GM12891 (cell line): ENCODE measurements at places on chromosomes 4 and X.

GRCh38 chr4:153722036-153722435, 37.8 kb downstream of the RNF175 start:
- DNase-seq: no peak

- DNase-seq: no peak
Measured at GRCh38 chrX:633985-634958, 3.7 kb downstream of the SHOX start.

- no peak for DNase-seq
Measured at GRCh38 chr4:5773271-5773555, 62.2 kb downstream of the EVC start.

DNA sequence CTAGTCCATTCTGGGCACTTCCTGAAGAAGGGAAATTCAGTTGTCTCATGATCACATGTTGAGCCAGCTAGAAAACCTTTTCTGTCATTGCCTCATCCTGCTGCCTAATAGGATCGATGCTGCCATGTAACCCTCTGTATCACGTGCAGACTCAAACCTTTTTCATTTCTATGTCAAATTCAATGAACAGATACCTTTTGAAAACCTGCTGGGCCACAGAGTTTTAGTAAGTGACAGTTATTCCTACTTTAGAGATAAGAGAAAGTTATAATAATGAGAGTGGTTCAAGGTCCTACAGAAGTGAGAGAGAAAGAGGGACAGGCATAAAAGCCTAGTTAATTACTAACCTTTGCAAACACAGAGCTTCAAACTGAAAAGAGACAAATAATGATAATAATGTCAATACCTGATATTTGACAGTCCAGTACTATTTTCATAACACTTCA, 46.0 kb downstream of the MAOA start:
- DNase-seq: no peak

- DNase-seq: no peak
Measured at GRCh38 chr4:7501314-7501713, 66.6 kb upstream of the PSAPL1 start.

DNA sequence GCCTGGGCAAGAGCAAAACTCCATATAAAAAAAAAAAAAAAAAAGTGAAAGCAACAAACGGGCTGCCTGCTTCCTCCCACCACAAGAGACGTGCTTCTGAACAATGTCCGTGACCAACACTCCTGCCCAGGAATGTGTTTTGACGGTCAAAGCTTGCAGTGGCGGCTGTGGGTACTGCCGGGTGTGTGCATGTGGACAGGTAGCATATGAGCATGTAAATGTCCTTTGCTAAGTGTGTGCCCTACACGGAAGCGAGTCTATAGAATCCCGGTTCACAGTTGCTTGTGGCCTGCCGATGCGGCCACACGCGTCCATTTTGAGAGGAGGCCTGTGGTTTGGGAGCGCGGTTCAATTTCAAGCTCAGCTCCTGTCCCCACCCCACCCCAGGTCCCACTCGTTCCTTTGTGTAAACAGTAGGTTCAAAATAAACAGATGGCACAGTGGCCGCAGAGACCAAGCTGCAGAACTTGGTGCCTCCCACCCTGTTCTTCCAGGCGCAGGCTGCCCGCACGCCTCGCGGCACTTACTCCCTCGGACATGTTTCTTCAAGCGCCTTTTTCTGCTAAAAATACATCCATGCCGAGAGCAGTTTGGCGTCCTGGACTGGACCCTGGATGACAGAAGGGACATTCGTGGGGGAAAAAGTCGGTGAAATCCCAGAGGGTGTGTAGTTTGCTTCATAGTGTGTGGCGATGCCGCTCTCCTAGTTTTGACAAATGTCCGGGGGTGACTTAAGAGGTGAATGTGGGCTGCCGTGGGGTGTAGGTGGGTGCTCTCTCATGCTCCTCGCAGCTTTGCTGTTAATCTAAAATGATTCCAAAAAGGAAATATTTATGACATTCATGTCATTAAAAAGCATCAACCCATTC, 11.5 kb upstream of the NKX1-1 start:
- DNase-seq: no peak

GRCh38 chr4:126592088-126592487, 1040.7 kb upstream of the INTU start:
- no peak for DNase-seq

DNA sequence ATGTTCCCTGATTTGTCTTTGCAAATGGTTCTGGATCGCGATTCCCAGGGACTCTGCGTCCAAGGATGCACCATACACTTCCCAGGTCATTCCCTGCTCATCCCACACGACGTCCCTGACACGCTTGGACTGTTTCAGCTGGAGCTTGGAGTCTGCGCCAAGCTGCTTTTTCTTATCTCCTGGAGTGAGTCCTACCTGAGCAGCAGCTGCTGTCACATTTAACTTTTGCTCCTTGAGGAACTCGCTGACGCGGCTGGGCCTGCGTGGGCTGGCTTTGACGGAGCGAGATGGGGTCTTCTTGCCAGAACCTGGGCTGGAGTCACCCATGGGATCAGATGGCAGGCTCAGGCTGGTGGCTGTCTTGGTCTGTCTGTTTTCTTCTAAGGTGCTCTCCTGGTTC, 59.6 kb downstream of the GPRIN3 start:
- no peak for DNase-seq

GRCh38 chrX:18390941-18391538, 34.4 kb upstream of the CDKL5 start:
- DNase-seq: no peak

DNA sequence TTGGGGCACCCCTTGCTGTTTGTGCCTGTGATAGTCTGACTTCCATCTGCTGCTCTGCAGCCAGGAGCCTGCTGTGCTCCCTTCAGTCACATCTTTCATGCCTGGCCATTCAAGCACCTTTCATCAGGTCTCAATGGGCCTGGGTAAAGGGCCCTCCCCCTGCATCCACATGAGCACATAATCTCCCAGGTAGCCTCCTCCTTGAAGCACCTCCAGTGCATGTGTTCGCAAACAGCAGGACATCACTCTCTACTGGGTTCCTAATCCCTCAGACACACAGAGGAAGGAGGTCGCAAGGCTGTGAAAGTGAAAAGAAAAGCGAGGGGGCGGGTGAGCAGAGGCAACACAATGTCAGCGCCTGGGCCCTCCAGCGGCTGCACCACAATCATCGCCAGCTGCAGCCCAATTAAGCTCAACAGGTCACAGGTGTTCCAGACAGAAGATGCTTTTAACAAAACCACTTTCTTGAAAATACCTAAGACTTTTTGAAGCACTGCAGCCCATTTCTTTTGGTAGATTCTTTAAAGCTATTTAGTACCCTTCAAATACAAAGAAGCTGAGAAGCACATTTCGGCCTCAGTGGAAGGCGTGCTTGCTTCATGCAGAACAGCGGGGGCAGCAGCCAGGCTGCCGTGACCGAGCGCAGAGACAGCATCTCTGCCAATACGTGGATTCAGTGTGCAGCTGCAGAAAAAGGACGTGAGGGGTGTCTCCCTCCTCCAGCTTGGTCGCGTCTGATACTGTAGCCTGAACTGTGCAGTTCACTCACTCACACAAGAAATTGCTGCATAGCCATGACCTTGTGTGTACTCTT, 92.2 kb upstream of the SPRY1 start:
- no peak for DNase-seq

- DNase-seq: peak; percentile 3
Measured at GRCh38 chrX:96372313-96373046, 312.2 kb upstream of the DIAPH2 start.

DNA sequence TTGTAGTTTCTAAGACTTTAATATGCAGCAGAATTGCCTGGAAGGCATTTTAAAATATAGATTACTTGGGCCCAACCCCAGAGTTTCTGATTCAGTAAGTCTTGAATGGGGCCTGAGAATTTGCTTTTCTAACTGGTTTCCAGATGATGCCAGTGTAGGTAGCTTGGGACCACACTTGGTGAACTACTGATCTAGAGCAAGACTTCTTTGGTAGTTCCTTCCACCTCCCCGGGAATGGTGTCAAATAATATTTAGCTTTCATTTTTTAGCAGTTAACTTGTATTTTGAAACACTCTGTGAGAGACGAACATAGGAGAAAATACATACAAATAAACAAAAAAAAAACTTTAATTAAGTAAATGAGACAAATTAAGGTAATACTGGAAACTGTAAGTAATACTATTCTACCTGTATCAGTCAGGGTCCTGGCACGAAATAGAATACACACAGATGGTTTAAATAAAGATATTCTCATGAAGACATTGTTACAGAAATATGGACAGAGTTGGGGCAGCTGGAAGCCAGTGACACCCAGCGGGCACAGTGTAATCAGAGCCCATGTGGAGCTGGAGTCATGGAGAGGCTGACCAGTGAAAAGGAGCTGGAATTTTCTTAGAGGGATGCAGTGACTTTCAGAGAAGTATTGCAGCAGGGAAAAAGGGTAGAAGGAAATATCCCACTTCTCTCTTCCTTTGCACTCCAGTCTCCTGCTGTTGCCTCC, 905.7 kb downstream of the CCSER1 start:
- DNase-seq: no peak

DNA sequence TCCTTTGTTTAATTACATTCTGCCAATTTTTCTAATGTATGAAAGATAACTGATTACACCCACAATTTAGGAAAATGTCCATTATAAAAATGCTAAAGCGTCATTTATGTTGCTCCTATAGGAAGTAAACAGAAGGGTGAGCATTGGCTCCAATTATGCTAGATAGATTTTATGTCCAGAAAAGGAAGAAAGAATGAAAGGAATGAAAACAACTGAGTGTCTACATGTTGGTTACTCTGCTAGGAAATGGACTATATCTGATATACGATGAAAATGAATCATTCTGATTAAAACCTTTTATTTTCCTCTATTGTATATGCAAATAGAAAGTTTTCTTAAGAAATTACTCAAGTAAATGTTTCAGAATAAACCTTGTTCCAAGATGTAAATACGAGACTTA, 1.6 kb downstream of the ENAM start:
- DNase-seq: no peak

GRCh38 chrX:121036951-121037350, 10.5 kb upstream of the GLUD2 start:
- DNase-seq: no peak

GRCh38 chr4:115356176-115356575, 242.8 kb upstream of the NDST4 start:
- DNase-seq: no peak

- no peak for DNase-seq
Measured at GRCh38 chr4:43048570-43048969, 156.1 kb downstream of the GRXCR1 start.

DNA sequence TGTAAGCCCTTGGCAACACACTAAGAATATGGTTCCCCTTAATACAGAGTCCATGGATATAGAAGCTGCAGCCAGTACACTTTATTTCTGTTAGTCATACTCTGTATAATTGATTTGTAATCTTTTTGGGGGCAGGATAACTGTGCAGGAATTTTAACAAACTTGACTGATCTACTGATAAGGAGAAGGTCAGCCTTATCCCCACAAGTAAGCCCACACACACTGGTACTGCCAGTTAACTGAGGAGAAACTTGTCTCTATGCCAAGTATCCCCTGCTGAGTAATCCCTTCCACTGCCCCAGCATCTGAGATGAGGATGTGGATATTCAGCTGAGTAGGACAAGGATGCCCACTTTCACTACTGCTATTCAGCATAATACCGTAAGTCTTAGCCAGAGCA, 154.9 kb upstream of the CXXC4 start:
- DNase-seq: no peak

DNA sequence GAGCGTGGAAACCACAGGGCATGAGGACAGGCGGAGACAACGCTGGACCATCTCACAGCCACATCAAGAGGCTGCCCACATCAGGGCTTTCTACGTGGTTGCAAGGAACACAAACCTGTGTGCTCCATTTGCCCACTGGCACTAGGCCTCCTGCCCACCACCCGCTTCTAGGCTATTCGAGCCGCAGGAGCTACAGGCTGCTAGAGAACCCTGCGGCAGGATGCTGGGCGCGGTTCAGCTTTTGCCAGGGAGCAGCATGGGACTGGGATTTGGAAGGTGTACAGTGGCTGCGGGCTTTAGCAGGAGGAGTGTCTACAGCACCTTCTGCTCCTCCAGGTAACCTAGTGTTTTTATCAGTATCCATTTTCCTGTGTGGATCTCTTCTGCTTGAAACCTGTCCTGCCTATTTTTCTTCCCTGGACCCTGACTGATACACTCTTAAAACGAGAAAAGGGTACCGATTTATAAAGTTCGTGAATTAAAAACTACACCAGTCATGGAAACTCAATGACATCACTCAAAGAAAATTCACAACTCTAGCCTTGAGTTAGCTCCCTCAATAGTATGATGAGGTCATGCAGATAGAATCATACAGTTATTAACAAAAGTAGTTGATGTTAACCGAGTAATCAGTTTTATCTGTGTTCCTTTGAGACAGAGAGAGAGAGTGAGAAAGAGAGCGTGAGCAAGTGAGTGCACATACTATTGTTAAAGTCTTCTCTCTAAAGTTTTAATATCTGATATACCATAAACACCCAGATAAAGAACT, 12.8 kb downstream of the NOP14 start:
- DNase-seq: no peak

DNA sequence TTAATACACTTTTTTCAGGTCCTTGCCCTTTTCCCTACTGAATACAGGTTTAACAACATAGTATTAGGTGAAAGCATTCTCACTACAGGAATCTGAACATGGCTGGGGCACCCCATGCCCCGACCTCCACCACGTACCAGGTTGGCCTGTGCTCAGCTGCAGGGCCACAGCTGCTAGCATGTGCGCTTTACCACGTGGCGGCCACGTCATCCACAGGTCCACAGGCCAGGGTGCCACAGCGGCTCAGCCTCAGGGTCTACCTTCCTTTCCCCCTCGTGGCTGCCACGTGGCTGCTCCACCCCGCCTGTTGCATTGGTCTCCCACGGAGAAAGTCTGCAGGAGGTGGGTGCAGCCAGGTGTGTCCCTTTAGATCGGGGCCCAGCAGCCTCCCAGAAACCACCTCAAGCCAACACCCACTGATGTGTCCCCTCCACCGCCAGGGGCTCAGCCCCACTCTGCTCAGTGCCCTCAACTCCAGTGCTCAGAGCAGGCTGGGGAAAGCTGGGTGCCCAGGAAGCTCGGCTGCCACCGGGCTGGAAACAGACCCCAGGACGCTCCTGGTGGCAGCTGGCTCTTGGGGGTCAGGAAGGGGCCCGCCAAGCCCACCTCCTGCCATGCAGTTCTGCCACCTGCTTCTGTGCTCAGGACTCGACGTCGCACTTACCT, 17.8 kb downstream of the CTBP1 start:
- no peak for DNase-seq

GRCh38 chr4:147289181-147289580, 191.7 kb upstream of the EDNRA start:
- DNase-seq: no peak

- no peak for DNase-seq
Measured at GRCh38 chrX:29231800-29232199, 644.6 kb downstream of the IL1RAPL1 start.

DNA sequence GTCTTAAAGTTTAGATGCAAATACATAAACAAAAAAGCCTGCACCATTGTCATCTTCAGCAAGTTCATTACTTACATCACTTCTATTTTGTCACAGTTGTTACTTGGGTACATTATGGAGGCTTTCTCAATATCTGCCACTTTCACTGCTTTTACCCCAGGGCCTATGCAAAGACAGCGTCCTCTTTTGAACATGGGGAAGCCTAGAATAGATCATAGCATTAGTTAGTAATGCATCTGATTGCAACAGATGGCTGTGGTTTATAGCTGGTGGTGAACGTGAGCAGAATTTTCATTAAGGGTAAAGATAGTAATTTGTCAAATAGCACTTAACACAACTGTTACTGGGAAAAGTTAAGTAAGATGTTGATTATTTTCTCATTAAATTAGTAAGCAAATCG, 729 bp downstream of the CXCL11 start:
- no peak for DNase-seq
